Fibroblast of skin of abdomen (primary cell): ENCODE measurements at places on chromosomes 16 and 17.
A peak's percentile ranks its signal among the peaks of the same experiment; 100 is the strongest.

DNA sequence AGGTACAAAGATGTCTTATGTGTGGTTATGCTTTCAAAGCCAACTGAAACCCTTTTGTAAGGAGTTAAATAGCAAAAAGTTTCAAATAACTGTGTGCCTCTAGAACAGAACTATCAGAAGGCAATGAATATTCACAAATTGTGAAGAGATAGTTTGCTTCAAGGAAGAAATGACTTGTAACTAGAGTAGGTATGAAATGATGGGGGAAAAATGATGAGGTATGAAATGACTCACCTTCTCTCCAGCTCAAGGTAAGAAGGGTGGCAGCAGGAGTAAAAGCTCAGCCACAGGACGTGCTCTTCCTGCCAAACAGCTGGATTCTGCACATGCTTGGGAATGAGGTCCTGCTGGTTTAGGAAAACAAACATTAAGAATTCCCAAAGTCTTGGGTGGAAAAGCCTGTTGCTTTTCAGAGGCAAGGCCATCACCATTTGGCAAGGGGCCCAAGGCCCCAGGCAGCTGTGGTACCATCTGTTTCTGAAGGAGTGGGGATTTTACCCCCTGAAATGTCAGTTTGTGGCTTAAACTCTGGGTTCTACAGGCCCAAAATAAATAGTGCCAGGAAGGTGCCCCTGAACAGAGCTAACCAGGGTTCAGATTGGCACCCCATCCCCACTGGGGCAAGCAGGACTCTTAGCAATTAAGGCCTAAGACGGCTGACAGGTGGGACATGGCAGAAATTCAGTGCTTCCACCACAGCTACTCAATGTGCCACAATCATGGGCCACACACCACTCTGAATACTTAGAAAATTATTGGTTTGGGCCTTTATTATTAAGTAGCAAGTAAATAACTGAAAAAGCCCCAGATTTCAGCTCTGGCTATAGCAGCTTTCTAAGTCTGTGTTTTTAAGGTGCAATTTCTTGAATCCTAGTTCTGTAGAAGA lies 13.3 kb downstream of the HERPUD1 start:
- no peak for DNase-seq

GRCh38 chr16:66991545-66992077 lies 3.2 kb downstream of the CES4A start:
- DNase-seq: no peak

GRCh38 chr17:36525113-36525512 lies 9.6 kb downstream of the MYO19 start:
- DNase-seq: no peak

DNA sequence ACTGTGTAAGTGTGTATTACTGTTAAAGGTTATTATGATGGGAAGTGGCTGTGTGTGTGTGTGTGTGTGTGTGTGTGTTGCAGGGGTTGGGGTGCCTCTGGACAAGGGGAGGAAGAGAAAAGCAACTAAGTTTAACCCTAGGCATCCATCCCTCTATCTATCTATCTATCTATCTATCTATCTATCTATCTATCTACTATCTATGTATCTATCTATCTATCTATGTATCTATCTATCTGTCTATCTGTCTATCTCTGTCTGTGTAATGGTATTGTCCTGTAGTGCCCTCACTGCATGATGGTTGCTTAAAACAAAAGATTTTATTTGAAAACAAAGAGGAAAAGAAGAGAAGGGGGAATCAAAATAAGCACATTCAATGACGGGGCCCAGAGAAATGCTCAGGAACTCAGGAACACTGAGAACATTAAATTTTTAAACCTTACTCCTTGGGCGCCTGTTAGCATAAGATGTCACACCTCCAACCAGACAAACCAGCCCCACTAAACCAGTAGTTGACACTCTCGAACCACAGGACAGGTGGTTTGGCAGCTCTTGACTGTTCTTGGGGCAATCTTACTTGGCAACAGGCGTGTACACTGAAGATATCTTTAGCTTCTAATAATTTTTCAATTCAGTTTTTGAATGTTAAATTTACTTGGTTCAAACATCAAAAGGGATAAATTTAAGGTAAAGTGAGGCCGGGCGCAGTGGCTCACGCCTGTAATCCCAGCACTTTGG lies 5.1 kb upstream of the RPL26 start:
- DNase-seq: no peak

GRCh38 chr17:82490512-82491195 lies 28.9 kb upstream of the FOXK2 start:
- no peak for DNase-seq

DNA sequence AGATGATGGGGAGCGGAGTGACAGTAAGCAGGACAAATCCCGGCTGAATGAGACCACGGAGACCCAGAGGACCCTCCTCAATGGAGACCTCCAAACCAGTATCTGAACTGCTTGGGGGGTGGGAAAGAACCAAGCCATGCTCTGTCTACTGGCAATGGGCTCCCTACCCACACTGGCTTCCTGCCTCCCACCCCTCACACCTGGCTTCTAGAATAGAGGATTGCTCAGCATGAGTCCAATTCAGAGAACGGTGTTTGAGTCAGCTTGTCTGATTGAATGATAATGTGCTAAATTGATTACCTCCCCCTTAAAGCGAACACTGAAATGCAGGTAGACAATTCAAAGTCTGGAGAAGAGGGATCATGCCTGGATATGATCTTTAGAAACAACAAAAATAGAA lies 5.5 kb downstream of the SSTR2 start:
- no peak for DNase-seq

DNA sequence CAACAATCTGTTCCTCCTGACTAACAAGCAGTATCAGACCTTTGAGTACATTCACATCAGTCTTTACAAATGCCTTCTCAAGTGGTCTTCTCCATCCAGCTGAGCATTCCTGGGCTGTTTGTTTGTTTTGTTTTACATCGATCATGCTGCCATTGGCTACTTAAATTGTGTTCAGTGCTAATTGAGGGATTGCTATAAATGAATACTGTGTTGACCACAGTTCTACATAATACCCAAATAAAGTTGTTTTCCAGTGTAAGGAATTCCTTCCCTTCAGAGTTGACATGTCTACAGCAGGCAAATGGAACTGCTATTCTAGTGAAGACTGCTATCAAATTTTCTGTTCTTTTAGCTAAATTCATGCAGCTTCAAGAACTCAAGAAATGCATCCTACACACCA lies 3.2 kb downstream of the CDH8 start:
- no peak for DNase-seq

DNA sequence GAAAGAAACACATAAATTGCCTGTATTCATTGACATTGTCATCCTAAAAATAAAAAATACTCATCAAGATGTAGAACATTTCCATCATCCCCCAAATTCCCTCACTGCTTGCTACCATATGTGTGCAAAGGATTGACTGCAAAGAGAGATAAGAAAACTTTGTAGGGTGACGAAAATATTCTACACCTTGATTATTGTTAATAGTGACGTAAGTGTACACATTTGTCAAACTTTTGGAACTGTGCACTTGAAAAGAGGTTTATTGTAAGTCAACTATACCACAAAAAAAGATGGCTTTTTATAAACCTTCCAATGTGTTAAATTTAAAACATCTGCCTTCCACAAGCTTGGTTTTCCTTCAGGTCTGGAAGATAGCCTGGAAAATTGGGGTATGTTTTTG lies 359.5 kb downstream of the CDH8 start:
- DNase-seq: no peak

DNA sequence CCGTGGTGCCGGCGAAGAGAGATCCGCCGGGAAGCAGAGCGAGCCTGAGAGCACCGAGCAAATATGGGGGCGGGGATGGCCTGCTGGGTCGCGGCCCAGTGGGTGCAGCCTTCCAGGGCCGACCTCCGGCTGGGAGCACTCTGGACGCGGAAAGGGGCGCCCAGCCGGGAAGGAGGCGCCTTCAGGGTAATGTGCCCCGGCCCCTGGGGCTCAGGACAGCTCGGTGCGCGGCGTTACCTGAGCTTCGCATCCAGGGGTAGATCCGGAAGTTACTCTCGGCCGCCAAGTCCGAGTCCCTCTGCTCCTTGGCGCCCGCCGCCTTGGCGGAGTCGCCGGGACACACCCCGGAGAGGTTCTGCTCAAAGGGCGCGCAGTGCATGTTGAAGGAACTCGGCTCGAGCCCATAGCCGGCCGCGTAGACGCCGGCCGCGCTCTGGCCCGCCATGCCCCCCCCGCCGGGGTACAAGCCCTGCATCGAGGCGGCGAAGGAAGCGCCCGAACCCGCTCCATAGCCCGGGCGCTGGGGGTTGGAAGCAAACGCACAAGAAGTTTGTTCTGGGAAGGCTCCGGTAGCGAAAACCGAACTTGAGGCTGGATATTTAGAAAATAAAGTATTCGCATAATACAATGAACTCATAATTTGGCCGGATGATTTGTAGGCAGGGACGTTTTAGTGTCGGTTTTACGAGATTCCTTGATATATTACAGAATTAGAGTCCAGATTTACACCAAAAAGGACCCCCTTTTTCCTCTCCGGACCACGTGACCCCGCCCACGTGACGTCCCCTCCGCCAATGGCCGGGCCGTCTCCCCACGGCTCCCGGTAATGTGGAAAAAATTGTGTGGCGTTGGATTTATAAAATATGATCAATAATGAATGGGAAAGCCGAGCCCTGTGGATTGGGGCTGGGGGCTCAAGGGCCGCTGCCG lies at the start of gene HOXB7:
Gene HOXB7, minus strand, starts transcription at position 736 of the 930 bp plus-strand sequence. Its CDS starts 99 bp downstream, at position 637.
- peak; percentile 80 for DNase-seq
